Endothelial cell (in vitro differentiated cells): ENCODE measurements at places on chromosomes 2 and 18. TPM values are rescaled to one million over a fixed set of nuclear protein-coding genes. Genes with fewer than 3 reads are reported as not detected.

- H3K4me3 ChIP-seq, result no peak overlapping the region
- H3K27me3 ChIP-seq, result no peaks in the 10 kb centered on the region
- no peak for DNase-seq
- H3K27ac ChIP-seq, result no peak overlapping the region
- peaks cover 65% of the 10 kb centered on the region for H3K4me1 ChIP-seq
- H3K36me3 ChIP-seq, result peaks cover 45% of the 10 kb centered on the region
Measured at GRCh38 chr2:159160412-159160811, 126.1 kb downstream of the WDSUB1 start.

Gene LAMA3
- total RNA-seq, result 1.7 TPM

Gene FHOD3
- 0.67 TPM for total RNA-seq

DNA sequence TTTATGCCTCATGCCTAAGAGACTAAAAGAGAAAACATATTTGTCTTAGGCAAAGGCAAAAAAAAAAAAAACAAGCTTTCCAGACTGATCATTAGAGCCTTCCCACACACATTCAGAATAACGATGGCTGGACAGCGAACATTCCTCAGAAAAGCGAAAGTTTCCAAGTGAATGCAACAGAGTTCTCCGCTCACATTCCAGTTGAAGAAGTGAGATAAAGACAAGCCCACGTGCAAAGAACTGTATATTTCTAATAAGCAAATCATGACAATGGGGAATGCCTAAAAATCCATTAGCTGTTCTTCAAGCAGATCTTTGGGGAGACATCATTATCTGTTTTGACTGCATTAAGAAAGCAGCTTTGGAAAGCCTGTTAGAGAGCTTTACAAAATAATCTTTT lies 347.9 kb downstream of the METTL4 start:
- no peaks in the 10 kb centered on the region for H3K36me3 ChIP-seq
- peaks cover under 1% of the 10 kb centered on the region for H3K4me1 ChIP-seq
- no peak overlapping the region for H3K27ac ChIP-seq
- H3K27me3 ChIP-seq, result no peaks in the 10 kb centered on the region
- no peak for DNase-seq

Gene TTC21B
- 101 TPM for total RNA-seq

DNA sequence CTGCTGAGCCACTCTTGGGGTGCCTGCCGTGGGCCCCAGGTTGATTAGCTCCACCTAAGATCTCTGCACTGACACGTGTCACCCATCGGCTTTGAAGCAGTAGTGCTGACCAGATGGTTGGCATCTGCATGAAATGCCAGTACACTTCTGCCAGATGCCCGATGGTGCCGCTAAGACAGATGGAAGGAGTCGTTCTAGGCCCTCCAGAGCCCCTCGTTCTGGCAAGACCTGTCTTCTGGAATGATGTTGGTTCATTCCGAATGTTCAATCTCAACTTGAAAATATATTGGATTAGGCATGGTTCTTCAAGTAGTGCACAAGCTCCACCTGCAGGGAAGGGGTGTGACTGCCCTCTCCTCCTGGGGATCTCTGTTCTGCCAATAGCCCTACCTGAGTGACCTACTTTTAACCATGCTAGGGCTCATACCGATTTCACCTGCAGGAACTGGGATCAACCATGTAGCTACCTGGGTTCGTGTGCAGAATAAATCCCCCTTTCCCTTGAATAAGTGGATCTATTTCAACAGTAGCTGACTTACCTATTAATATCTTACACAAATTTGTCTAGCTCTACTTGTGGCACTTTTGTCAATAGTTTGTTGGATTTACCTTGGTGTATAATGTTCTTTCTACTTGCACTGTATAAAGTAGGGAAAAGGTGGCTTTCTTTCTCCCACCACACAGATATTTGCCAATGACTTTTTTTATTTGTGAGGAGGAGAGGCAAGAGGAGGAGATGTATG lies 342.6 kb downstream of the CTNNA2 start:
- H3K4me3 ChIP-seq, result no peak overlapping the region
- no peaks in the 10 kb centered on the region for H3K36me3 ChIP-seq
- peaks cover 6% of the 10 kb centered on the region for H3K4me1 ChIP-seq
- H3K27ac ChIP-seq, result no peak overlapping the region
- DNase-seq, result peak; percentile 44
- no peaks in the 10 kb centered on the region for H3K27me3 ChIP-seq

Gene MARCO
- not detected for total RNA-seq

GRCh38 chr18:36831139-36831538 lies 2.2 kb downstream of the KIAA1328 start:
- no peak overlapping the region for H3K27ac ChIP-seq
- H3K36me3 ChIP-seq, result no peaks in the 10 kb centered on the region
- H3K27me3 ChIP-seq, result no peaks in the 10 kb centered on the region
- no peak for DNase-seq

Gene RESP18
- total RNA-seq, result not detected

DNA sequence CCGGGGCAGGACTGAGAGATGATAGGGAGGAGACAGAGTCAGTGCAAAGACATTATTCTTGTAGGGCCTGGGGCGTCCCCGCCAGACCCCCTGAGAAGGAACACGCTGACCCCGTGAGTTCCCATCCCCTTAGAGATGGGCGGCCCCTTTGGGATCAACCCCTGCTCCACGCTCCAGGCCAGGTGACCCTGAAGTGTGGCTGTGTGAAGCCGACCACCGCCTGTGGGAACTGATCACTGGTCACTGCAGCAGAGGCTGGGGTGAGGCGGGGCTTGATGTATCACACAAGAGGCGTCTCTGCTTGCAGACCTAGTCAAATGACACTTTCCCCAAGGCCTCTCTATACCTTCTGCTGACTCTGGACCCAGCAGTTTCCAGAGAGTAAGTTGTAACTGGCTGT lies 157.4 kb upstream of the TWIST2 start:
- DNase-seq, result no peak
- H3K27me3 ChIP-seq, result peaks cover 5% of the 10 kb centered on the region
- H3K36me3 ChIP-seq, result no peaks in the 10 kb centered on the region
- H3K4me1 ChIP-seq, result peaks cover 9% of the 10 kb centered on the region
- no peak overlapping the region for H3K27ac ChIP-seq

Gene NFATC1
- total RNA-seq, result 40.6 TPM

GRCh38 chr2:85367180-85367579 lies 12.6 kb downstream of the ELMOD3 start:
- H3K36me3 ChIP-seq, result peaks cover 21% of the 10 kb centered on the region
- H3K4me3 ChIP-seq, result no peak overlapping the region
- H3K4me1 ChIP-seq, result no peaks in the 10 kb centered on the region
- no peak overlapping the region for H3K27ac ChIP-seq
- DNase-seq, result no peak
- no peaks in the 10 kb centered on the region for H3K27me3 ChIP-seq

- DNase-seq, result peak; percentile 11
- peaks cover 5% of the 10 kb centered on the region for H3K36me3 ChIP-seq
- no peaks in the 10 kb centered on the region for H3K27me3 ChIP-seq
- peak overlapping the region; percentile 74 for H3K27ac ChIP-seq
- H3K4me1 ChIP-seq, result peaks cover 32% of the 10 kb centered on the region
Measured at GRCh38 chr2:164593541-164593940, 27.7 kb downstream of the GRB14 start.

GRCh38 chr2:64637000-64637635 lies 16.6 kb downstream of the SERTAD2 start:
- peaks cover 3% of the 10 kb centered on the region for H3K27me3 ChIP-seq
- H3K36me3 ChIP-seq, result peaks cover 9% of the 10 kb centered on the region
- no peak for DNase-seq
- H3K27ac ChIP-seq, result no peak overlapping the region
- no peak overlapping the region for H3K4me3 ChIP-seq
- H3K4me1 ChIP-seq, result peaks cover 33% of the 10 kb centered on the region

GRCh38 chr2:44616667-44617155 lies 255.0 kb downstream of the CAMKMT start:
- H3K36me3 ChIP-seq, result no peaks in the 10 kb centered on the region
- H3K27me3 ChIP-seq, result no peaks in the 10 kb centered on the region
- DNase-seq, result no peak
- no peaks in the 10 kb centered on the region for H3K4me1 ChIP-seq
- H3K27ac ChIP-seq, result no peak overlapping the region

- H3K36me3 ChIP-seq, result peaks cover 5% of the 10 kb centered on the region
- H3K27ac ChIP-seq, result no peak overlapping the region
- DNase-seq, result no peak
Measured at GRCh38 chr18:68874361-68874760, 76.5 kb downstream of the CCDC102B start.

DNA sequence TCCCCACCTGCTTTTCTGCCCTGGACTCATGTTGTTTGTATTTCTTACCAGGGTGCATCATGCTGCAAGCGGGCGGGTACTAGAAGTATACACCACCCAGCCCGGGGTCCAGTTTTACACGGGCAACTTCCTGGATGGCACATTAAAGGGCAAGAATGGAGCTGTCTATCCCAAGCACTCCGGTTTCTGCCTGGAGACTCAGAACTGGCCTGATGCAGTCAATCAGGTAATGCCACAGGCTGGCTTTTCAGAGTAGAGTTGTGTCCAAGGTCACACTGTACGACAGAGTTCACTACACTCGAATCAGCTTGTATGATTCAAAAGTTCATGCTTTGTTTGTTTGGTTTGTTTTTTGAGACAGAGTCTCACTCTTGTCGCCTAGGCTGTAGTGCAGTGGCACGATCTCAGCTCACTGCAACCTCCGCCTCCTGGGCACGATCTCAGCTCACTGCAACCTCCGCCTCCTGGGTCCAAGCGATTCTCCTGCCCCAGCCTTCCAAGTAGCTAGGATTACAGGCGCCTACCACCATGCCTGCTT lies 19.4 kb downstream of the SRSF7 start:
- peaks cover 2% of the 10 kb centered on the region for H3K4me1 ChIP-seq
- peaks cover 12% of the 10 kb centered on the region for H3K36me3 ChIP-seq
